ENCODE measurements at places on chromosomes 3 and 15.

GRCh38 chr3:53026382-53027162 is 19.3 kb downstream of the SFMBT1 start:
- no peak for DNase-seq

DNA sequence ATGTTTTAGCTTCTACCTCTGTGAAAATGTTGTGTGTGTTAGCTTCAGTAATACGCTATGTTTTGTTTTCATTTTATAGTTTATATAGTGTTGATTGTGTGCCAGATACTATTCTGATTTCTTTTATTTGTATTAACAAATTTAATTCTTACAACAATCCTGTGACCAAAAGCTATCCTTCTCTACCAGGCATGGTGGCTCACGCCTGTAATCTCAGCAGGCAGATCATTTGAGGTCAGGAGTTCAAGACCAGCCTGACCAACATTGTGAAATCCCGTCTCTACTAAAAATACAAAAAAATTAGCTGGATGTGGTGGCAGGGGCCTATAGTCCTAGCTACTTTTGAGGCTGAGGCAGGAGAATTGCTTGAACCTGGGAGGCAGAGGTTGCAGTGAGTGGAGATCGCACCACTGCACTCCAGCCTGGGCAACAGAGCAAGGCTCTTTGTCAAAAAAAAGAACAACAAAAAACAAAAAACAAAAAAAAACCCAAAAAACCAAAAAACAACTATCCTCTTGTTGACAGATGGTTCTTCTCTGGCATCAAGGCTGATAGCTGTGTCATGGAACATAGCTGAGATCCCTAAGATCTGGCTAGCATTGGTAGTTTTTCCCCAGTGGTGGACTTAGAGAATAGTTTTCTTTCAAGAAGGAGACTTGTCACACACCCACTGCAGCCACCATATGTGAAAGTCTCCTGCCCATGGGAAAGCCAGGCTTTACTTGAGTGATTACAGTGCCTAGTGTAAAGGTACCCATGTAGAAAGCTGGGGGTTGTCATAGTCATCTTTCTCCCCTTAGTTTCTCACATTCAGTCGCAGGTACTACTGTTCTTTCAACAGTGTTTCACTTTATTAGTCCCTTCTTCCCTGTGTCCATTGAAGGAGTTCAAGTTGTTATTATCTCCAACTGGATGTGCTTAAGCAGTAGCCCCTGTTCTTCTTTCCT is 116.5 kb downstream of the UBE2E2 start:
- DNase-seq = no peak

- DNase-seq = no peak
Measured at GRCh38 chr15:47296881-47297280, 420.4 kb upstream of the SEMA6D start.

- DNase-seq = no peak
Measured at GRCh38 chr15:76994001-76994400, 925 bp upstream of the PSTPIP1 start.

GRCh38 chr15:67343206-67343605 is 88.6 kb downstream of the IQCH start:
- no peak for DNase-seq

DNA sequence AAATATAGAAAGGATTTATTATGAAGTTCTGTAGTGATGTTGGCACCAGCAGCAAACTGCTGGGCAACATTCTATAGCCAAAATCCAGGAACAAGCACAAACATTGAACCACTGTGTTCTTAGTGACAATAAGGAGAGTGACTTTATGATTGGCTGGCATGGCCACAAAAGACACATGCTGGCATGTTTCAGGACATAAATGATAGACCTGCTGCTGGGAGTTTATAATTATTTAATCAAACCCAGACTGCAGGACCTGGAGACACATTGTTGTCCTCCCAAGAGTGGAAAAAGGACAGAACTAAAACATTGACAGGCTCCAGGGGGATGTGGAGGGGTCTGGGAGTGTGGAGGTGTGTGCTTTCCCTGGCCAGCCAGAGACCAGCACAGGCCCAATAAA is 255.3 kb upstream of the LRTM1 start:
- no peak for DNase-seq
